Cerebellar nuclear complex (tissue), 1 donor: ENCODE measurements at places on chromosomes 1 and 21.

GRCh38 chr1:228308628-228309325 lies 97.9 kb downstream of the TRIM11 start:
- no peak for DNase-seq

DNA sequence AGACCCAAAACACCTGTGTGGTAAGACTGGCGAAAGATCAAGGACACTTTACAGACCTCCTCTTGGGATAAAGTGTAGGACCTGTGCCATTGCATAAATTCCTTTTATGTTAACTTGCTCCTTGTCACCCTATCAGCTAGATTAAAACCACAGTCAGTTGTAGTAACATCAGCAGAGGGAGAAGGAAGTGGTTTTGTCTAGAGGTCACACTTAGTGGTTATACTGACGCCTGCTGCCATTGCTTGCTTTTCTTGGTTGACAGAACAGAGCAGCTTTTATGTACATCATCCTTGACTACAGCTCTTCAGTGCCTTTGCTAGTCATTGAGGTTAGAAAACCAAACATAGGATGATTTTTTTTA lies 101.4 kb downstream of the PBX1 start:
- DNase-seq, result no peak

DNA sequence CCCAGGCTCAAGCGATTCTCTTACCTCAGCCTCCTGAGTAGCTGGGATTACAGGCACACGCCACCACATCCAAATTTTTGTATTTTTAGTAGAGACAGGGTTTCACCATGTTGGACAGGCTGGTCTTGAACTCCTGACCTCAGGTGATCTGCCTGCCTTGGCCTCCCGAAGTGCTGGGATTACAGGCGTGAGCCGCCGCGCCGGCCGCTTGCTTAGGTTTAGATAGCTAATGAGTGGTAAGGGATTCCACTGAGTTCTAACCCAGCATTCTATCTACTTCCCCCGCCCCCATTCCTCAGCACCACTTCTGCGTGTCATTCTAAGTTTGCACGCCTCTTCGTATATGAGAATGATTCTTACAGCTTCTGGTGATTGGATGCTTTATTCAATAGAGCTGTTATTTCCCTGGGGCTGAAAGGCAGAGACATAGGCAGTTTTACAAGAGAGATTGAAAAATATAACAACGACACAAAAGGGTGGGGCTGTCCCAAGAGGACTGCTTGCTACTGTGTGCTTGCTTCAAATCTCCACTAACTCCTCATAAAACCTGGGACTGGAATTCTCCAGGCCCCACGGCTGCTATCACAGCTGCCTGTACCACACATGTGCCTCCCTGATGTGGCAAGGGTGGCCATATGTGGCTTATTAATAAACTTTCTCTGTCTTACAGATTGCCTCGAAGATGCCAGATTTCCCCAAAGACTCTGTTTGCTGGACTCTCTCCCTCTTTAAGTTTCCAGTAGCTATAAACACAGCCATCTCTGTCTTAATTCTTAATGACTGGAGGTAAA lies 23.7 kb upstream of the GREM2 start:
- DNase-seq, result no peak

DNA sequence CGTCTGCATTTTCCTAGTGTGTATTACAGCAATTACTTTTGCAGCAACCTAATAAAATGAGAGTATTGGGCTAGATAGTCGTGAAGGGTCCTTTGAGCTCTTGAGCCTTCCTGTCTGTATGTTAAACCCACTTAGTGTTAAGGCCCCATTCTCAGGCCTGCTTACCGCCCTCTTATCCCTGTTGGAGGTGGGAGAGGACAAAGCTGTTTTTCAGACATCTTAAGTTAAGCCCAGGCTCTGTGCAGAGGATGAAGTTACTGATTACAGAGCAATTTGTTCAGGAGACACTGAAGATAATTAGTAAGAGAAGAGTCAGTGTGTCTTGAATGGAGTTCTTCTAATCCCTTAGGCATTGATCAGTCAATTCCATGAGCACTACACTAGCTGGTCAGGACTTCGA lies 114.6 kb downstream of the UCK2 start:
- no peak for DNase-seq

- DNase-seq, result no peak
Observed at GRCh38 chr1:210123924-210124589, 108.5 kb upstream of the SERTAD4 start.

GRCh38 chr1:232688398-232688797 lies 58.5 kb upstream of the SIPA1L2 start:
- no peak for DNase-seq

DNA sequence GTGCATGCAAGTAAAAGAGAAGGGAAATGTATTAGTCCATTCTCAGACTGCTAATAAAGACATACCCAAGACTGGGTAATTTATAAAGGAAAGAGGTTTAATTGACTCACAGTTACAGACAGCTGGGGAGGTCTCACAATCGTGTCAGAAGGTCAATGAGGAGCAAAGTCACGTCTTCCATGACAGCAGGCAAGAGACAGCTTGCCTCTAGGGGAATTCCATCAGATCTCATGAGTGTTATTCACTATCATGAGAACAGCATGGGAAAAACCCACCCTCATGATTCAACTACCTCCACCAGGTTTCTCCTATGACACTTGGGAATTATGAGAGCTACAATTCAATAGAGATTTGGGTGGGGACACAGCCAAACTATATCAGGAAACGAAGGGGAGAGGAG lies 8.1 kb downstream of the KRTAP21-3 start:
- DNase-seq, result no peak

- DNase-seq, result no peak
Observed at GRCh38 chr1:1141244-1141910, 25.5 kb upstream of the C1orf159 start.

DNA sequence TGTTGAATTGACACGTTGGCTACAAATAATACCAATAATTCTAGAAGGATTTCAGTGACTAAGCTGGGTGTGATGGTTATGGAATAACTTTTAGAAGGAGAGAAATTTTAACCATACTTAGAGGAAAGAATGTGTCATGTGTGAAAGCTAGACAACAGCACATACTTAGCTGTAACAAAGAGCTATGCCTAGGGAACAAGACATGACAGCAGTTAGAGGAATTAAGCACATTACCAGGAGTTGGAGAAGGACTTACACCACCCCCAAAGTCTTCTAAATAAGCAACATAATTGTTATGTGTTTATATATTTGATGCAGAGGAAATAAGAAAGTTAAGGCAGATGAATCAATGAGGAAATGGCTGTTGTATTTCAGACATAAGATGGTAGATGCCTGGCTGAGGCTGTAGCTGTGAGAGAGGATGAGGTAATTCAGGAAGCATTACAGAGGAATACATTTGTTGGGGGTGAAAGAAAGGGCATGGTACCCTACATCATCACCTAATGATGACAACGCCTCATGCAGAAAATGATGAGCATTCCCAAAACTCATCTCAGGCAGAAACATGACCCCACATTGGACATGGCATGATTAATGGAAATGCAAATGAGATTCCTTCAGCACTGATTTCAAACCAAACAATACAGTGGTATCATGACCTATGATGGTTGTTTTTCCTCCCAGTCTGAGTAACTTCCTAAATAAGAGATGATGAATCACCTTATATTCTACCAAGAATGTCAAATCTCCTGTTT lies 211.5 kb downstream of the LHX8 start:
- no peak for DNase-seq

DNA sequence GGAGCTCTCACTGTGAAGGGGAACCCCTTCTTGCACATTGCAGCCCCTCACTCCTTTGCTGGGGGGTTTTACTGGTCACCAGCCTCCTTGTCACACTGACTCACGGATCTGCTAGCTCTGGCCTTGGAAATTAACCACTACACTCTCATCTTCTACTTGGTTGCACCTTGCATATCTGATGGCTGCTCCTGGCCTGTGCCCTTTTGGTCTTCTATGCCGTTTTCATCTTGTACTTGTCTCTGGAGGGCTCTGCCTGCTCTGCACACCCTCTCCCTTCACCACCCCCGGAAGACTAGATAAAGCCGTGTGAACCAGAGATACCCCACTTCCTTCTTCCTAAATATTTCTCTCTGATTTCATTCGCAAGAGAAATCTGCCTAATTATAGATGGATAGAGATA lies 44.6 kb downstream of the CD247 start:
- no peak for DNase-seq

DNA sequence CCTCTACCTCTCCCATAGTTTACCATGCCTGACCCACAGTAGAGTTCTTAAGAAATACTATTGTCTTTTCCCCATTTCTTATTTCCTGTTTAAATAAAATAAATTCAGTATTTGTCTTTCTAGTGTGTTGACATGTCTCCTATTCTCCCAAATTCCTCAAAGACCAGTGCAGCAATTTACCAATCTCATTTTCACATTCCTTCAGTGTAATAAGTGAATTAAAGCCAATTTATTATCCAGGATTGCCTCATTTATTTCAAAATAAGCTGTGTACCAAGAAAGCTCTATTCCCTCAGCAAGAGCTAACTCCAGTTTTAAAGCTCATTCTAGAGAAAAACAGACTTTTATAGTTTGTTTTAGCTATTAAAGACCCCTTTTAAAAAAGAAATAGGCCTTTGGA lies 49.9 kb downstream of the DISC1 start:
- no peak for DNase-seq

DNA sequence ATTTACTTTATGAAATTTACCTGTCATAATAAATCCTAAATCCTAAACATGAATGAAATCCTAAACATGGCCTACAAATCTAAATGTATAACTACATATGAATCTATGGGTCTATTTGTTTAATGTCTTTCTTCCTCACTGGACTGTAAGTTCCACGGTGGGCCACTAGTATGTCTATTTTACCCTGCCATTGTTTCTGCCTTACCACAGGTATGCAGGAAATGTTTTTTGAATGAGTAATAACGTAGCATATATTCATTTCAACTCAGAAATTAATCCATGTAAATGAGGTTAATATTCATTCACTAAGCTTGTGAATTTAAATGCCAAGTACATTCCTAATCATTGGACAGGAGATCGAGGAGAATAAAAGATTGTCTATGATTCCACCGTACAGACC lies 35.3 kb downstream of the B3GALNT2 start:
- no peak for DNase-seq
